ENCODE measurements at places on chromosomes 5 and 9.

DNA sequence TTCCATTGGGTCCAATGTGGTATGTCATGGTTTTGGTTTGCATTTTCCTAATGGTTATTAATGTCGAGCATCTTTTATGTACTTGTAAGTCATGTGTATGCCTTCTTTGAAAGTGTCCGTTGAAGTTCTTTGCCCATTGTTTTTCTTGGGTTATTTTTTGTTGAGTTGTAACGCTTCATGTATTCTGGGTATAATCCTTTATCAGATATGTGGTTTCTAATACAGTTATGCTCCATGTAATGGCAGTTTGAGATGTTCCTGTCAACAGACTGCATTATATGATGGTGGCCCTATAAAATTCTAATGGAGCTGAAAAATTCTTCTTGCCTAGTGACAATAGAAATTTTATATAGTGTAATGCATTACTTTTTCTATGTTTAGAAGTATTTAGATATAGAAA lies 17.2 kb downstream of the RIC1 start:
- no peak for DNase-seq

GRCh38 chr5:5039918-5040317 lies 100.2 kb upstream of the ADAMTS16 start:
- DNase-seq = no peak

GRCh38 chr5:20359377-20359776 lies 371.4 kb upstream of the CDH18 start:
- no peak for DNase-seq

GRCh38 chr5:89055015-89055694 lies 172.2 kb upstream of the MEF2C start:
- DNase-seq = no peak

GRCh38 chr5:103951776-103952175 lies 389.2 kb upstream of the NUDT12 start:
- DNase-seq = no peak

DNA sequence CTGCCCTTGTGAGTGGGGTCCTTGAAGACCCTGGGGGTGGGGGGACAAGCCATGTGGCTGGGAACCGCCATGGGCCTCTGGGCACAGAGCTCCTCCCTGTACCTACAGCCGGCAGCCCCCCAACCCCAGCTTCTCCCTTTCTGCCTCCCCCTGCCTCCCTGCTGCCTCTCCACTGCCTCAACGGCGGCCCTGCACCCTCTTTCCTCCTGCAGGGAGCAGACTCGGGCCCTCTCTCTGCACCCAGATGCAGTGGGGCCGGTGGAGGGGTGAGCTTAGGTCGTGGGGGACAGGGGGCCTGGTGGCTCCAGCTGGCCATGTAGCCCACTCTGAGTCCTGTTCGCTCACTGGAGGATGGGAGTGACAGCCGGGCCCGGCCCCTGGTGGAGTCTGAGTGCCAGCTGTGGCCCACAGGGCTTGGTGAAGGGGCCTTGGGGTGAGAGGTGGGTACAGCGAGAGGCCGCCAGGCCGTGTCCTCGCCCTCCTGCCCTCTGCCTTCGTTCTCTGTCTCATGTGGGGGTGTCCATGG lies 139.3 kb upstream of the COL5A1 start:
- DNase-seq = no peak

GRCh38 chr9:84993105-84993504 lies 323.6 kb downstream of the NTRK2 start:
- DNase-seq = peak; percentile 75

- no peak for DNase-seq
Observed at GRCh38 chr5:147180751-147181150, 54.1 kb upstream of the STK32A start.

- DNase-seq = peak; percentile 86
Observed at GRCh38 chr9:83154821-83155220, 91.9 kb upstream of the RASEF start.

GRCh38 chr5:170444181-170444580 lies 55.0 kb upstream of the KCNMB1 start:
- no peak for DNase-seq

DNA sequence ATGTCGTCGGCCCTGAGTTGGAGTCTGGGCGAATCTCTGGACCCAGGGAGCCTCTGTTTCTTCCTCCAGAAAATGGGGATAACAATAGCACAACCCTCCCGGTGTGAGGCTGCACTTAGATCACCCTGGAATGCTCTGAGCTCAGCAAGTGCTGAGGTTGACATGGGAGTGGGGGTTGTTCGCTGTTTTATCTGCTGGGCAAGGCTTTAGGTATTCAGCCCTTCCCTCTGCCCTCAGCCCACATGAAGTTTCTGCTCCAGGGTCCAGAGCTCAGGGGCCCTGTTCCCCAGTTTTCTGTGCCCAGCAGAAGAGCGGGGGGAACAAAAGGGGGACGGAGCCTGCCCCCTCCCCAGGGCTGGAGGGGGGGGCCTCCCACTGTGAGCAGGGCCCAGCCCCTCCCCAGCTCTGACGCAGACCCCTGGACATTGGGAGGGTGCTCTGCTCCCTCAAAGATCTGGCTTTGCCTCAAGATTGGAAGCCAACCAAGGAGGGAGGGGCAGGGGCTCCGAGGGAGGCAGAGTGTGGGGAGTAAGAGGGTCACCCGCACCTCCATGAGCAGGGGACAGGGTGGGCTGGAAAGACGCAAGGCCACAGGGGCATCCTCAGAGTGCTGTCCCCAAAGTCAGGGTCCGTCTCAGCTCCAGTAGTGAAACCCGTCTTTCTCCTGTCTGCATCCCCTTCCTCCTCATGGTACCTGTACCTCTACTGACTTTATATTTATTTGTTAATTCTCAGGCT lies 215.6 kb downstream of the C9orf50 start:
- DNase-seq = no peak

GRCh38 chr9:116605060-116605459 lies 82.0 kb upstream of the TRIM32 start:
- no peak for DNase-seq

DNA sequence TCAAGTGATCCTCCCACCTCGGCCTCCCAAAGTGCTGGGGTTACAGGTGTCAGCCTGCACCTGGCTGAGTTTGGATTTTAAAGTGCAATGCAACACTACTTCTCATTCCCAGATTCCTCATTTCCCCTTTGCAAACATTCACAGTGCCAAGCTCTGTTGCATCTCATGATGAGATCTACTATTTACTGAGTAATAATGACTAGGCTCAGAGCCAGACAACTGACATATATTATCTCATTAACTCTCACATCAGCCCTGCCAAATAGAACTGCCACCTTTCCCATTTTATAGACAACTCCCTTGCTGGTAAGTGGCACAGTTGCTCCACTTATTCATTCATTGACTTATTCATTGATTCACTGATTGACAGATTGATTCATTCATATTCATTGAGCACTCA lies 7.0 kb downstream of the PDE6A start:
- peak; percentile 80 for DNase-seq

- DNase-seq = no peak
Observed at GRCh38 chr5:178553517-178553916, 36.7 kb downstream of the COL23A1 start.

DNA sequence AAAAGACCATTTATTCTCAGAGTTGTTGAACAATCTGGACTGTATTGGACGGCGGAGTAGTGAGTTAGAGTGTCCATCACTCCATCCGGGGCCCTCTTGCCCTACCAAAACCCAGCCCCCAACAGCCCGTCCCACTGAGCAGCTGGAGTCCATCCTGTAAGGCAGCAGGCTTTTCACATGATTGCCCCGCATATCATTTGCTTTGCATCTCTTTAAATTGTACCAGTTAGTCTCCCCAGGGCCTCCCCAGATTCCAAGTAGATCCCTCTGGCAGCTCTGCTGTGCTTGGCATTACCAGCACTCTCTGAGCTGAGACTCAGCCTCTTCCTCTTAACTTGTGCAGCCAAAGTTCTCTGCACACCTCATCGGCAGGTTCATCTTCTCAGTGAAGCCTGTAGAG lies 48.6 kb upstream of the ADCY2 start:
- DNase-seq = no peak

DNA sequence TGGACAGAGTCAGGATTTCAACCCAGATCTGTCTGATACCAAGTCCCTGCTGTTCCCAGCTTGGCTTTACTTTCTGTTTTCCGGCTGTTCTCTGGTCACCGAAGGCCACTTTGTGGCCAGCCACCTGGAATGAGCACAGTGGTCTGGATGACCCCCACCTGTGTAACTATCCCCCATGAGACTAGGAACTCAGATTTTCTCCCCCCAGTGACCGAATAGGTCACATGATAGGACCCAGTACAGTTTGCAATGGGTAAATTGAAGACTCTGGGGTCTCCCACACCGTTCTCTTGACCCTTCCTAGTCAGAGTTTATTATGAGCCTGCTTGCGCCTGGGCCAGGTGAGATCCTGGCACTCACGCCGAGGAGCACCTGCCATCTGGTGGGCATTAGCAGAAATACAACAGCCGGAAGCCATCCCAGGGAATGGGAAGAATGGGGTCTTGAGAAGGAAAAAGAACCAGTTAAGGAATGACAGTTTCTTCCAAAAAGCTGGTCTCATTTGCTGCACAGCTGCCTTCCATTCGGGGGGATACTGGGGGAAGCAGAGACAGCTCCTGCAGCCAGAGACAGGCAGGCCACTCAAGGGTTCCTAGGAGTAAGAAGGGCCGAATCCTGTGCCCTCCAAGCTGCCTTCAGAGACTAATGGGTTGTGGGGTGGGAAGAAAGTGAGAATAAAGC lies 7.1 kb downstream of the PHYHD1 start:
- DNase-seq = peak; percentile 60
